ENCODE measurements at places on chromosomes 1 and 21.

DNA sequence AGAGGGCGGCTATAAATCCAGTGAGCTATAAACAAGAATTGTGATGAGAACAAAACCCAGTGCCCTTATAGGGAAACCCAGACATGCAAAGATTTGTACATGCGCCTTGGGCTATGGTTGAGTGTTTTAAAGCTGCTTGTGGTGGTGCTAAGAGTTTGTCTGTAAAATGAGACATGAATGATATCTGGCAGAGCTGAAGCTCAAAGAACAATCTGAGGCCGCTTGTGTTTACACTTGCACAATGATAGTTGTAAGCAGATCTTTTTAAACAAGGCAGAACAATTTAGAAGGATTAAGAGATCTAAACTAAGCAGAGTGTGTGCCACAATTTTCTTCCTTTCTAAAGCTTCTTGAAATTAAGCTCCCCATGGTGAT lies 80.4 kb upstream of the ADAMTS5 start:
- DNase-seq, result no peak

- no peak for DNase-seq
Measured at GRCh38 chr21:29245104-29245643, 53.5 kb upstream of the BACH1 start.

GRCh38 chr1:87840767-87841166 lies 512.1 kb downstream of the LMO4 start:
- no peak for DNase-seq

GRCh38 chr1:44371206-44371605 lies 16.1 kb upstream of the ERI3 start:
- DNase-seq, result no peak

GRCh38 chr1:93253516-93253915 lies 73.0 kb downstream of the CCDC18 start:
- no peak for DNase-seq

DNA sequence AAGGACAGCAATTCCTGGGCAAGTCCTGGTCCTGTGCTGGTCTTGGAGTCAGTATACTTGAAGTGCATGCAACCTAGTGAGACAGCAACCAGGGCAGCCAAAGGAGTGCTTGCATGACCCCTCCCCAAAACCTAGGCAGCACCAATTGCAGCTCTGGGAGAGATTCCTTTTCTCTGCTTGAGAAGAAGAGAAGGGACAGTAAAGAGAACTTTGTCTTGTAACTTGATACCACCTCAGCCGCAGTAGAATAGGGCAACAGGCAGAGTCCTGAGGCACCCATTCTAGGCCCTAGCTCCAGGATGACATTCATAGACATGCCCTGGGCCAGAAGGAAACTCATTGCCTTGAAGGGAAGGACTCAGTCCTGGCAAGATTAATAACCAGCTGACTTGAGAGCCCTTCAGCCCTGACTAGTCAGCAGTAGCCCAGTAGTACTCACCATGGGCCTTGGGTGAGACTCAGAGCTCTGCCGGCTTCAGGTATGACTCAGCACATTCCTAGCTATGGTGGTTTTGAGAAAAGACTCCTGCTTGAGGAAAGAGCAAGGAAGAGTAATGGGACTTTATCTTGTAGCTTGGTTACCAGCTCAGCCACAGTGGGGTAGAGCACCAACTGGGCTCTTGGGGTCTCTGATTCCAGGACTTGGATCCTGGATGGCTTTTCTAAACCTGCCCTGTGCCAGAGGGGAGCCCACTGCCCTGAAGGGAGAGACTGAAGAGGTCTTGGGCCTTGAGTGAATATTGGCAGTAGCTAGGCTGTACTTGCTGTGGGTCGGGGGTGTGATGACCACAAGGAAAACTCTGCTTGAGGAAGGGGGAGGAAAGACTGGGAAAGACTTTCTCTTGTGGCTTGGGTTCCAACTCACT lies 51.7 kb upstream of the ACADM start:
- no peak for DNase-seq

DNA sequence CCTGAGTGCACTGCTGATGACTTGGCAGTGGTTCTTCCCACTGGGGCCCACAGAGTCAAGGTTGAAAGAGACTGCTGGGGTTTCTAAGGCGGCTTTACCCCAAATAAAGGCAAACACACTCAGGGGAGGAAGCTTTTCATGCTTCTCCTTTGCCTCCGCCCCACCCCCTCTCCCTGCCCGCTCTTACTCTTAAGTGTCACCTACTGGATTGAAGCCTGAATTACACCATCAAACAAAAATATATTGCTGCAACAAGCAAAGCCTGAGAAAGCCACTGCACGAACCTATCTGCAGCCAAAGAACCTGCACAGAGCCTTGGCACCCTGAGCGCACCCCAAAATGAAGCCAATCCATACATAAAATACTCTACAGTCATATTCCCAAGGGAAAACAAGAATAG lies 63.1 kb downstream of the PTGFR start:
- DNase-seq, result no peak

- peak; percentile 47 for DNase-seq
Measured at GRCh38 chr1:77126307-77126706, 92.9 kb downstream of the PIGK start.

DNA sequence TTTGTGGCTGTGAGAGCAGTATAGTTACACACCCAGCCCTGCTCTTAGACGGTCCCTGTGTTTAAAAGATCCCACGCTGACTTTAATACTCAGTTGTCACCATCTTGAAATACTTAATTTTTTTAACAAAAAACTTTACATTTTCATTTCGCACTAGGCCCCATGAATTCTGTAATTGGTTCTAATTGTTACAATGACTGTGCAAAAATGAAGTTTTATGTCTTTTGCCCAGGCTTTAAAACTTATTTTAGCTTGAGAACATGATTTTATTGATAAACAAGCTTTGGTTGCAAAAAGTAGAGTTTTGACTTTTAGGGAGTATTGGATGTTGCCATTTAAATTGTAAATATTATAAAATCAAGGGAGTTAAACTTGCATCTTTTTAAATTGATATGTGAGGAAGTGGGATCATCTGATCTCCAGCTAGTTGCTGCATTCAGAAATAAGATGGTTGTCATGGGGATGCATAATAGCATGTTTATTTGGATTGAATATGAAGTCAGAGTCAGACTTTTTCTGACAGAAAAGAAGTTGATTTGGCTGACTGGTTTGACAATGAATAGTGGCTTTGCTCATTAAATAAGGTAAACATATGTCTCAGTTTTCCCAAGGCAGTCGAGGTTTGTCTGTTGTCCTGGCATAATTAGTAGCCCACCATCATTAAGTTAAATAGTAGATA lies 23.0 kb upstream of the CRP start:
- DNase-seq, result no peak

- DNase-seq, result no peak
Measured at GRCh38 chr1:17161137-17161740, 42.0 kb upstream of the PADI2 start.

DNA sequence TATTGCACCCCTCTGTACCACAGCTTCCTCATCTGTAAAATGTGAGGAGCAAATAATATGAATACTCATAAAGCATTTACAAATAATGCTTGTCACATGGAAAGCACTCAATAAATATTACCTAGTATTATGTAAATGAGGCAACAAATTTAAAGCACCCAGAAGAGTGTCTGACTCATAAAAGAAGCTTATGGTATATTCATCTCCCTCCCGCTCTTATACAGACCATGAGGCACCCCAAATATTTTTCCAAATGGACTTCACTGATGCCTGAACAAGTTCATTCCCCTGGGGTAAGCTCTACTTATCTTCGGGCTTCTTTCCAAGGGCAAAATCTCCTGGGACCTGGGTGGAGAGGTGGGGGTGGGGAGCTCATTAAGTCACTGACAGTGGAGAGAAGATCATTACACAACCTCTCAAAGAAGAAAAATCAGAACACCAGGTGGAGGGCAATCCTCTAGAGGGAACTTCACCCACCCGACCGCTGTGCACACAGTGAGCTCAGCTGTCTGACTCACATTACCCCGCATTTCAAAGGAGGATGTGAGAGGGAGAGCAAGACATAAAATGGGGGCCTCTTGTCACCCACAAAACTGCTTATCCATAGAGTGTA lies 166.2 kb downstream of the ASTN1 start:
- no peak for DNase-seq

DNA sequence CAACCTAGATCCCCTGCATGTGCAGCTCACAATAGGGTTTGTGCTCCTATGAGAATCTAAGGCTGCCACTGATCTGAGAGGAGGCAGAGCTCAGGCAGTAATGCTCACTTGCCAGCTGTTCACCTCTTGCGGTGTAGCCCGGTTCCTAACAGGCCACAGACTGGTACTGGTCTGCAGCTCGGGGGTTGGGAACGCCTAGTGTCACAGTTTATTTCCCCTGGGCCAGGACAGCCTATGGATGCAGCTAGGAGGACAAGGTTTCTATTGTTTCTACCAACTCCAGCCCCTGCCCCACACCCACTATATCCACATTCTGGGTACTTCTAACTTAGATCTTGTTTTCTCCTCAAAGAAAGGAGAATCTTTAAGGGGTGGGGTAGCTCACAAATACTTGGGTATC lies 58.7 kb upstream of the PRRC2C start:
- no peak for DNase-seq

- no peak for DNase-seq
Measured at GRCh38 chr1:19976317-19977003, 3.0 kb downstream of the PLA2G2A start.

GRCh38 chr1:198258491-198258890 lies 101.7 kb downstream of the NEK7 start:
- no peak for DNase-seq

GRCh38 chr1:65817891-65818290 lies 25.2 kb downstream of the PDE4B start:
- no peak for DNase-seq

- DNase-seq, result no peak
Measured at GRCh38 chr21:44836666-44837471, 19.0 kb upstream of the SUMO3 start.

DNA sequence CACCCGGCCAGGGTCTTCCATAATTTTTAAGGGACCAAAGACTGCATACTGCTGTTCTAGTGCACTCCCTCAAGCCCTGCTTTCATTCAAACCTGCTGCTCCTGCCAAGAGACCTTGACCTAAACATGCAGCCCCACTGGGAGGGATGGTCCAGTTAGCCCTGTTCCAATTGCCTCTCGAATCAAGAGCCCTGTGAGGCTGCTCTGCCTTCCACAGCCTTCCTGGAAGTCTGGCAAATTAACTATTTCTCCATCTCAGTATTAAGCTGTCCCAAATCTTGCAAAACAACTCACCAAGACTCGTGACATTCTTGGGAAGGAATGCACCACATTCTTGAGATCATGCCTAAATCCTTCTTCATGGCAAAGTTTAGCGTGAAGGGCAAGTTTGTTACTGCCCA lies 231.3 kb downstream of the C1orf94 start:
- DNase-seq, result no peak

DNA sequence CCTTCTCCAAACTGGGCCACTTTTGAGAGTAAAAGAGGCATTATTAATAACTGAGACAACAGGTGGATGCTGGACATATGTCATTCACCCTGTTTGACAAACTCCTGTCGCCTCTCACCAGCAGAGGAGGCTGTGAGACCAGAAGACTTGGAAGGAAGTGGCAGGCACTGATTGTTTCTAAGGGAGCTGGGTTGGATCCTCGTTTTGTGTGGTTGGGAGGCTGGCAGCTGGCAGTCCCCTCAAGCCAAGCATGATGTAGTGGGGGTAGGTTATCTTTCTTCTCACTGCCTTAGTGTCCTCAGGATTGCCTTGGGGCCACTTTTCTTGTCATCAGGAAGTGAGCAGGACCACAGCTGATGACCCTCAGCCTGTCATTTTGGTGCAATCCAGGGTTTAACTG lies 86.5 kb upstream of the KCNJ15 start:
- DNase-seq, result no peak

GRCh38 chr1:1052003-1052840 lies 21.9 kb downstream of the RNF223 start:
- no peak for DNase-seq

GRCh38 chr1:185894791-185895190 lies 160.6 kb downstream of the HMCN1 start:
- DNase-seq, result no peak

GRCh38 chr1:40974945-40975344 lies 4.6 kb upstream of the CTPS1 start:
- DNase-seq, result no peak

DNA sequence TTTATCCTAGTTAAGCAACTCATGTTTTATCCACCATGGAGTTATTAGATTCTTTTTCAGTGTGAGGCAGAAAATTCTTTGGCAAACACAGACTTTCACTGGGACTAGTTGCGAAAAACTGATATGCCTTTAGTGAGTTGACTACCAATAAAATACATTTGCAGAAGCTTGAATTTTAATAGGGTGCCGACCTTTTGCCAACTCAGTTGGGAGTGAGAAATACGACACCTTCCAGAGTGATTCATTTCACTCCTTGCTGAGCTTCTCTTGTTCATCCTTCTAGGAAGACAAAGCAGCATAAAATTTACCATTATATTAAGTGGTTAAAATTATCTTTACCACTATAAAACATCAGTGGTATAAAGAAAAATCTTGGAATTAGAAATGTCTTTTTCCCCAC lies 1.2 kb upstream of the KRTAP23-1 start:
- DNase-seq, result no peak

DNA sequence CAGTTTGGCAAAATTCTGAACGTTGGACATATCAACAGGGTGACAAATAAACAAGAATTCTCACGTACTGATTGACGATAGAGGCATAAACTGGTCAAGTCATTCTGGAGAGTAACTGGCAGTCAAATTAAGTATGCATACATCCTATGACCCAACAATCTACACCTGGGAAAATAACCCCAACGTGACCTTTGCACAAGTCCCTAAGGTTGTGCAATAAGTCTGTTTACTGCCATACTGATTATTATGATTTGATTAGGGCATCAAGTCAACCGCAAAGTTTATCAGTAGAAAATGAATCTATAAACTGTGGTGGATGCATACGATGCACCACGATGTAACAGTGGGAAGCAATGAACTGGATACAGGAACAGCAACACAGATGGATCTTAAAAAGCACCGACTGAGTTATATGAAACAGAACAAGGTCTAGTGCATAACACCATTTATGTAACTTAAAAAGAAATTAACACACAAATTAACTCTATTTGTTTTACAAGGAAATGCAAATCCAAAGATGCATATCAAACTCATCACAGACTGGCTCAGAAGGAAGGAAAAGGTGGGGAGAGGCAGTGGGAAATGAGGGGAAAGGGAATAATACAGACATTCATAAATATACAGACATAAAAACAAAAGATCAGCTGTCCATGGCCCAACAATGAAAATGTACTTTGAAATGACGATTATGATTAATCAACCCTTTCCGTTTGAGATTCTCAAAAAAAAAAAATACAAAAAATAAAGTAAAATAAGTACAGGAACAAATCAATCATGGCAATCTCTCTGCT lies 41.0 kb upstream of the SEC16B start:
- no peak for DNase-seq

- peak; percentile 64 for DNase-seq
Measured at GRCh38 chr1:10724052-10724494, 72.4 kb downstream of the CASZ1 start.

DNA sequence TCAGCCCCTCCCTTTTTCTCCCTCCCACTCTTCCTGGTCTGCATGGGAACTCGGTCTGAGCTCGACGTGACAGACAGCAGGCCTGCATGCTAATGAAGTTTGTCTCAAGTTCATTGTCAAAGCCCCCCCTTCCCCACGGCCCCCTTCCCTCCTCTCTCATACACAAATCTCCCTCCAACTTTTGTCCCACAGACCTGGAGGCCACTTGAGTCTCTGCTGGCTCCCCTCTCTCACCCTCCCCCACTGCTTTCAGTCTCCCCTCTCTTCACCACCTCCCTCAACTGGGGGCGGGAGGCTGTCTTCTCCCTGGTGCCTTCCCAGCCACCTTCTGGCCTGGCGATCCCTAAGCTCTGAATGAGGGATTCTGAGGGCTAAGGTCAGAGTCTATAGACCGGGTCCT lies 61.3 kb downstream of the RHBG start:
- no peak for DNase-seq
